Ammon's horn (tissue), 1 donor: ENCODE measurements at places on chromosomes 5 and 9.

GRCh38 chr9:72130321-72130720, 18.9 kb upstream of the GDA start:
- DNase-seq, result no peak

DNA sequence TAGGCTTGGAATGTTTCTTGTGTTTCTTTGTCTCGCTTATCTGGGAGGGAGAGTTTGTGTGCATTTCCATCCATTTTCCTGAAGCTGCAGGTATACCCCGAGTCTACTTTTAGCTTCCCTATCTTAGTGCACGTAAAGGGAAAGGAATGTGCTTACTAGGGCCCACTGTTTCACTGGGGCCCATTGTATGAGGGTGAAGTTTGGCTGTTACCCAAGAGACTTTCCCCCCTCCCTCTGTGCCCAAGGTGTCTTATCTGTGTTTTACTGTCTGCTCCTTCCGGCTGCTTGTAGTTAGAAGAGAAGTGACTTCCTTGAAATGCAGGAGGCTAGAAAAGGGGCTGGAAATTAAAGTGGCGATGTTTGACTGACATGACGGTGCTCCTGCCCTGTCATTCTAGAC, 12.1 kb upstream of the BTNL3 start:
- no peak for DNase-seq

- no peak for DNase-seq
Measured at GRCh38 chr5:150092159-150092787, 5.9 kb upstream of the CSF1R start.

GRCh38 chr9:96067600-96067999, 192.1 kb downstream of the ERCC6L2 start:
- no peak for DNase-seq
